Keratinocyte (primary cell): ENCODE measurements at places on chromosomes 12 and 14. TPM values are rescaled to one million over a fixed set of nuclear protein-coding genes. Genes with fewer than 3 reads are reported as not detected.
A peak's percentile ranks its signal among the peaks of the same experiment; 100 is the strongest.

DNA sequence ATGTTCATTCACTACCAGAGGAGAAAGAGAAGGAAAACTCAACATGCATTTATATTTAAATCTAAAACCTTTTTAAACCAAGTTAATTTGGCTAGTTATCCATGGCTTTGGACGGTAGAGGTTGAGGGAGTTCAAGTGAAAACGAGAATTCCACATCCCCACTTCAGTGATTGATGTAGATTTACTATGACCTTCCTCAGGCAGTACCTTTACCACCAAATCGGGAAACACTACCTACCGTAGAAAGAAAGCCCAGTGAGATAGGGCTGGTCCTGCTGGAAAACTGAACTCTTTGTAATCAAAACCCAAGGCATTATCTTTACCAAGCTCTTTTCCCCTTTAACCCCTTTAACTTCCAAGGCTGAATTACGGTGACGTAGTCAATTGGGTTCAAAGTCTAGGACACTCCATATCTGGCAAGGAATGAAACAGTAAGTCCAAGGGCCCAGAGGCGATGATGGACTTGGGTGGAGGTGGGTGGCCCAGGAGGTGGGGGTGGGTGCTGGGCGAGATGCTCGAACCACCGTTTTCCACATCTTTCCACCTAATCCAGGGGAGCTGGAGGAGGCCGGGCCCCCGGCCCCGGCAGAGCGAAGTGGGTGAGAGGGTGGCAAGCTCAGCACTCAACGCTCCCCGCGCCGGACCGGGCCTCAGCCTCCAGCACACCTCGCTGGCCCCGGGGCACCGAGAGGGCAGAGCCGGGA is 618 bp downstream of the SEC23A start:
- DNase-seq: no peak
- peaks cover 6% of the 10 kb centered on the region for H3K4me1 ChIP-seq
- H3K36me3 ChIP-seq: no peaks in the 10 kb centered on the region
- peak overlapping the region; percentile 75 for H3K4me3 ChIP-seq

DNA sequence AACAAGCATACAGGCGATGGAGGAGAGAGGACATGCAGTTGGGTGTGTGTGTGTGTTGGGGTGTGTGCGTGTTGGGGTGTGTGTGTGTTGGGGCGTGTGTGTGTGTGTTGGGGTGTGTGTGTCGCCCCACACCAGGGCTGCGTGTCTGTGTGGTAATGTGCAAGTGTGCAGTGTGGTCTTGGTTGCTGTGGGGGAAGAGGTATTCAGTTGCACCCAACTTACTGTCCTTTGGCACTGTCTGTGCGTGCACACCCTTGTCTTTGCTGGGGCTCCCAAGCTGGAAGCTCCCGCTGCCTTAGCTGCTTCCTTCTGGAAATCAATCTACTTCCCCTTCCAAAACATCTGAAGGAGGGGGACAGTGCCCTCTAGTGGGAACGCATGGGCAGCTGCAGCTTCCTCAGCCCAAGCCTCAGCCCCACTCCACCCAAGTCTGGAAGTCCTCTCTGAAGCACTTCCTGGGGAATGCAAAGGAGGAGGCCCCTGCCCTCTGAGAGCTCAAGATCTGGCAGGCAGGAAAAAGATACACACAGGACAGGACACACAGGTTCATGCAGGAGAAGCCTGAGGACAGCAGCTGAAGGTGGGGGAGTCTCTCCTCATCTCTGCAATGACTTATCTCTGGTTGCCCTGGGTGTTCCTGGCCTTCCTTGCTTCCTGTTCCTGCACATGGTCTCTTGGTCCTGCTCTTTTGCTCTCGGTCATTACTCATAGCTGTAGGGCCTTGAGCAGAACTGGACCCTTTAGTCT is 13.1 kb downstream of the ASIC1 start:
- H3K36me3 ChIP-seq: no peaks in the 10 kb centered on the region
- no peak overlapping the region for H3K4me3 ChIP-seq
- H3K4me1 ChIP-seq: peaks cover 7% of the 10 kb centered on the region
- H3K27me3 ChIP-seq: no peaks in the 10 kb centered on the region

DNA sequence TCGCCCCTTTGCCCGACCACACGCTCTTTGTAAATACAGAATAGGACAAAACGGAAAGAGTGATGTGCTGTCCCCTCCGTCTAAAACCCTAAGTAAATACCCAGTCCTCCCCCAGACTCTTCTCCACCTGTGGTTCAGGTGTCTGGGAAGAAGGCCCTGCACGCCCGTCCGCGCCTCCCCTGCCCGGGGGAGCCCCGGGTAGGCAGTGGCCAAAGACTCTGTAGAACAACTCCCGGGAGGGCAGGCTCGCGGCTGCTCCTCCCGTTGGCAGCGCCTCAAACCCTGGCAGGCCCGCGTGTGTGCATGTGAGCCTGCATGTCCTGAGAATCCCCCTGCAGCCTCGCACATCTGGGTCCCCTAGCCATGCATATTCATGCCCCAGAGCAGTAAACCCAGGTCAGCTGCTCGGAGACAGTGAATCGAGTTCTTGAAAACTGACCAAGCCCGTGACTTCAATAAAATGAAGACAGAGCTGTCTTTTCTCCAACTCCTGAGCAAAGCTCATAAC is 165.8 kb downstream of the MON2 start:
- peak overlapping the region; percentile 70 for H3K4me3 ChIP-seq
- H3K4me1 ChIP-seq: peaks cover 21% of the 10 kb centered on the region
- no peaks in the 10 kb centered on the region for H3K27me3 ChIP-seq
- no peaks in the 10 kb centered on the region for H3K36me3 ChIP-seq
- no peak for DNase-seq

GRCh38 chr14:43204816-43205215 is 1302.3 kb downstream of the FSCB start:
- no peaks in the 10 kb centered on the region for H3K36me3 ChIP-seq
- no peaks in the 10 kb centered on the region for H3K27me3 ChIP-seq
- H3K4me3 ChIP-seq: no peak overlapping the region

DNA sequence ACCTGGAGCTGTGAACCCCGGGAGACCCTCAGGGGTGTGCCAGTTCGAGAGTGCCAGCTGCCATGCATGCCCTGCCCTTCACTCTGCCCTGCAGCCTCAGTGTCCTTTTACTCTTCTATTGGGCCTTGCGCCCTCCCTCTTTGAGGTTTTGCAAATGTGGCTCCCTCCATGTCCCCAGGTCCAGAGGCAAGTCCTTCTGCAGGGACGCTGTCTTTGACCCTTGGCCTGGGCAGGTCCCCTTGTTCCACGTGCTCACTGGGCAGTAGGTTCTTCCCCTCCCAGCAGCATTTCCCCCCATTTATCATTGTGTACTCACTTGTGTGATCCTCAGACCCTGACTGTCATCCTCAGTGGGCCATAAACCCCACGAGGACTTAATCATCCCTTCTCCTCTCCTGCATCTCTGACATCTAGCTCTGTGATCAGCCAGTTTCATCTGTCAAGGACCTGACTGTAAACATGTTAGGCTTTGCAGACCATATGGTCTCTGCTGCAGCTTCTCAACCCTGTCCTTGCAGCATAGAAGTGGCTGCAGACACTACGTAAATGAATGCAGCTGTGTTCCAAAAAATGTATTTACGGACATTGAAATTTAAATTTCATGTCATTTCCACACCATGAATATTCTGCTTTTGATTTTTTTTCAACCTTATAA is 36.6 kb downstream of the TSPAN9 start:
- H3K4me1 ChIP-seq: peaks cover 29% of the 10 kb centered on the region
- H3K36me3 ChIP-seq: peaks cover 5% of the 10 kb centered on the region
- H3K27me3 ChIP-seq: no peaks in the 10 kb centered on the region
- H3K4me3 ChIP-seq: no peak overlapping the region
- no peak for DNase-seq
- H3K27ac ChIP-seq: no peak overlapping the region

Gene SERPINA12
- 0.04 to 0.26 TPM (median 0.07 TPM) in 3 replicates for polyA plus RNA-seq

Gene CBLN3
- 1.1 to 1.8 TPM (median 1.6 TPM) in 3 replicates for polyA plus RNA-seq
